ENCODE measurements at places on chromosomes 7 and 10. TPM values are rescaled to one million over a fixed set of nuclear protein-coding genes. Genes with fewer than 3 reads are reported as not detected.

DNA sequence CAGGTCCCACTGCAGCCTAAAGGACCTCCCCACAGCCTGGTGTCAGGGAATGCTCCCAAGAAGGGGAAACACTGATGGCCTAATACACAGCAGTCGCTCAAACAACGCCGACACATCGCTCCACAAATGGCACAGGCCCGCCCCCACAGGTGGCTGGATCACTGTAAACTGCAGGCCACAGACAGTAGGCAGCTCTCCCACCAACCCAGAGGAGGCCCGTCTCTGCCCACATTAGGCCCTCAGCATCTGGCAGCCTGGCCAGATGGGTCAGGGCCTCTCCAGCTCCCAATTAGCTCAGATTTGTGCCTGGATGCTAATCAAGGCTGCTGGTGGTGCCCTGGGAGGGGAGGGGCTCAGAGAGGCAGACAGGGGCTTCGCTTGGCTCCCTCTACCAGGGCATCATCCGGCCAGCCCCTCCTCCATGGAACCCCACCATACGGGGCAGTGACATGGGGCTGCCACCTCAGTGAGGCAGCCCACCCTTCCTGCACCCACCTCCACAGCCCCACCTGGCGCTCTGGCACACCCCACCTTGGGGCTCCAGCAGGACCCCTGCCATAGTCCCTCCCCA lies 42.7 kb downstream of the CAMK2B start:
- no peaks in the 10 kb centered on the region for H3K36me3 ChIP-seq
- peaks cover 9% of the 10 kb centered on the region for H3K4me1 ChIP-seq
- no peak for DNase-seq
- no peak overlapping the region for H3K4me3 ChIP-seq
- peaks cover 63% of the 10 kb centered on the region for H3K27me3 ChIP-seq
- no peak overlapping the region for H3K27ac ChIP-seq

The SPDYE11 gene
- not detected for total RNA-seq

GRCh38 chr7:12766416-12766815 lies 79.0 kb downstream of the ARL4A start:
- no peaks in the 10 kb centered on the region for H3K36me3 ChIP-seq
- no peaks in the 10 kb centered on the region for H3K27me3 ChIP-seq
- no peak overlapping the region for H3K4me3 ChIP-seq

GRCh38 chr10:22243321-22243720 lies 25.5 kb upstream of the EBLN1 start:
- H3K27me3 ChIP-seq: no peaks in the 10 kb centered on the region
- no peaks in the 10 kb centered on the region for H3K4me1 ChIP-seq
- no peak for DNase-seq
- no peaks in the 10 kb centered on the region for H3K36me3 ChIP-seq
- no peak overlapping the region for H3K27ac ChIP-seq

The ANAPC16 gene
- 95.6 TPM for total RNA-seq

GRCh38 chr7:40311307-40311706 lies 176.5 kb downstream of the SUGCT start:
- no peak overlapping the region for H3K4me3 ChIP-seq
- H3K4me1 ChIP-seq: no peaks in the 10 kb centered on the region
- no peak for DNase-seq
- no peak overlapping the region for H3K27ac ChIP-seq
- H3K27me3 ChIP-seq: no peaks in the 10 kb centered on the region

- H3K4me3 ChIP-seq: no peak overlapping the region
- peaks cover 25% of the 10 kb centered on the region for H3K27me3 ChIP-seq
- H3K27ac ChIP-seq: no peak overlapping the region
- H3K36me3 ChIP-seq: no peaks in the 10 kb centered on the region
- no peaks in the 10 kb centered on the region for H3K4me1 ChIP-seq
- DNase-seq: no peak
Observed at GRCh38 chr10:123491364-123491763, 174.8 kb upstream of the GPR26 start.

DNA sequence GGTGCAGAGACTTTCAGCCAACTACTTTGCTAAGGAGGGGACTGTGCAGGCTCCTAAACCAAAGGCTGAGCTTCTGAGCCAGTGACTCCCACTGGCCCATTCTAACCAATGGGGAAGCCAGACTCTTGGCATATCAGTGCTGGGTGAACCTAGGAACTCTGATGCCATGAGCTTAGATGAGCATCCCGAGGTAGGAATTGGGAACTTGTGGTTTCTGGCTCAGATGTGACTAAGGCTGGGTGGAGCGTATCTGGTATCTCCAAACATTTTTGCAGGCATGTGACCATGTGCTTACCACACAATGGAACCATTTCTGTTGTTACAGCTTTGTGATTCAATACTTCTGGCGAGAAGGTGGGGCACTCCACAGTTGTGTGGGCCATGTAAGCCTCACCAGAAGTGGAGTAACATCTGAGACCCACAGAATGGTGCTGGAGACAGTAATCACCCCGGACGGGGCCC lies 2.5 kb upstream of the AVPI1 start:
- H3K4me1 ChIP-seq: peaks cover 29% of the 10 kb centered on the region
- H3K36me3 ChIP-seq: no peaks in the 10 kb centered on the region
- no peak overlapping the region for H3K27ac ChIP-seq
- H3K4me3 ChIP-seq: no peak overlapping the region
- no peak for DNase-seq
